Occipital lobe (tissue), 3 donors: ENCODE measurements at places on chromosomes 4 and X. TPM values are rescaled to one million over a fixed set of nuclear protein-coding genes. Genes with fewer than 3 reads are reported as not detected.

The CCDC120 gene
- total RNA-seq: 2.0 TPM

- no peak for DNase-seq
These were observed 39.9 kb downstream of the RAB40AL start for GRCh38 chrX:102976793-102977495.

DNA sequence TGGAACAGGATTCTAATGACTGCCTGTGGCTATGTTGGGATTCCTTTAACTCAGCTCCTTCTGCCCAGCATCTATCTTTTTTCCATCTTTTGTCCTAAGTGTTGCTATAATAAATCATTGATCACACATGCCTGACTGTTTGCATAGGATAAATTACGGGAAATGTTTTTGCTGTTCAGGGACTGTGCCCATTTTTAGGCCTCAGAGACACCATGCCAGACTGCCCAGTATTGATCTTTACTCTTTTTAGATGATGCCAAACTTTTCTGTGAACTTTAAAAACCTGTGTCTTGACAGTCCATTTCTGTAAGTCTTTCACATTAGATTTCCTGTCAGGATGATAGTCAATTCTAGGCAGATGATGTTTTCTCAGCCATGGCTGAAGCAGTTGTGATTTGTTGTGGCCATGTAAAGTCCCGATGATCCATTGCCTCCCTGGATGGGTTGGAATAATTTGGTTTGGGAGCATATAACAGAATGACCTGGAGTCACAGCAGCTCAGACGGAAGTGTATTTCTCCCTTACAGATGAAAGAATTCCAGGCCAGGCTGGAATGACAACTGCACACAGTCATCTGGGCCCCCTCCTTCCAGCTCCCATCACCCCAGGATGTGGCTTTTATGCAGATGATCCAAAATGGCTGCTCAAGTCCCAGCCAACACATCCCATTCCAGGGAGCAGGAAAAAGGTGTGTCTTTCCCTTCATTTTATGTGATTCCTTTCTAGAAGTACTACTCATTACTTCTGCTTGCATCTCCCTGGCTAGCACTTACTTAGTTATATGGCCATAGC lies 3.4 kb downstream of the HTT-AS start:
- no peak for DNase-seq

The FOXR2 gene
- total RNA-seq: not detected

DNA sequence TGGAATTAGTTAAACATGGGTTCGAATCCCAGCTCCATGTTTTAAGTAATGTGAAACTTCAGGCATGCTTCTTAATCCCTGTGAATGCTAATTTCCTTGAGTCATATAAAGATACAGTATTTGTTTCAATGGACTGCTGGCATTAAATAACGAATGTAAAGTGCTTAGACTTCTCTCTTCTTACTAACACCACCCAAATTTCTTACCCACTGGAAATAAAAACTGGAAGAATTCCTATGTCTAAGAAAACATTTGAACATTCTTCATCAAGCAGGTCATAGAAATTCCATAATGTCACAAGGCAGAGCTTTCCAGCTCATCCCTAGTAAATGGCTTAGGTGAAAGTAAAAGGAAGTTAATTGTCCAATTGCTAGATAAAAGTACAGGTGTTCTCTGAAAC lies 172.5 kb downstream of the ANK2 start:
- no peak for DNase-seq

DNA sequence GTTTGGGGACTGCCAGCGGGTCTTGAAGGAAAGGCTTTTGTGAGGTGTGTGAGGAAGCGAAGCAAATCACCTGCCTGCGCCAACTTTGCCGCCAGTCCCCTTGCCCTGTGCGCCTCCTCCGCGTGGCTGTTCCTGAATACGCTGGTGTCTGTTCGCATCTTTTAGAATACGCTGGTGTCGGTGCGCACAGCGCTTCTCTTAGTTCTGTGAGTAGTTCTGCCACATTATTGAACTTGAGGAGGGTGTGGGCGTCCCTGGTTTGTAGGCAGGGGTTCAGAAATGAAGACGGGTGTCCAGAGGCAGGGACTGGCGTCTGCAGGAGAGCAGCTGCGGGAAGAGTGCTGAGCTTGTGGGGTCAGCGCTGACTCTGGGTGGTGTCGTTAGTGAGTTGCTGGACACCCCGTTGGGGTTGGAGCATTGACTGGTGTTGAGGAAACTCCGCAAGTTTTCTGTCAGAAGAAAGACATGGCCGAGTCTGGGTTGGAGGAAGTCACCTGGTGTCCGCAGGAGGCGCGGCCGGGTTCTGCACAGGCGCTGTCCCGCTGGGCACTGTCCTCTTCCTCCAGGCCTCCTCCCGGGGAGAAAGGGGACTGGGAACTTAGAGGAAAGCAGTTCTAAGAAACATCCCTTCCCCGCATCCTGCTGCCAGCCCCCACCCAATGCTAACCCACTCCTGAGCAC lies 930 bp downstream of the ZNF718 start:
- peak; percentile 7 for DNase-seq

DNA sequence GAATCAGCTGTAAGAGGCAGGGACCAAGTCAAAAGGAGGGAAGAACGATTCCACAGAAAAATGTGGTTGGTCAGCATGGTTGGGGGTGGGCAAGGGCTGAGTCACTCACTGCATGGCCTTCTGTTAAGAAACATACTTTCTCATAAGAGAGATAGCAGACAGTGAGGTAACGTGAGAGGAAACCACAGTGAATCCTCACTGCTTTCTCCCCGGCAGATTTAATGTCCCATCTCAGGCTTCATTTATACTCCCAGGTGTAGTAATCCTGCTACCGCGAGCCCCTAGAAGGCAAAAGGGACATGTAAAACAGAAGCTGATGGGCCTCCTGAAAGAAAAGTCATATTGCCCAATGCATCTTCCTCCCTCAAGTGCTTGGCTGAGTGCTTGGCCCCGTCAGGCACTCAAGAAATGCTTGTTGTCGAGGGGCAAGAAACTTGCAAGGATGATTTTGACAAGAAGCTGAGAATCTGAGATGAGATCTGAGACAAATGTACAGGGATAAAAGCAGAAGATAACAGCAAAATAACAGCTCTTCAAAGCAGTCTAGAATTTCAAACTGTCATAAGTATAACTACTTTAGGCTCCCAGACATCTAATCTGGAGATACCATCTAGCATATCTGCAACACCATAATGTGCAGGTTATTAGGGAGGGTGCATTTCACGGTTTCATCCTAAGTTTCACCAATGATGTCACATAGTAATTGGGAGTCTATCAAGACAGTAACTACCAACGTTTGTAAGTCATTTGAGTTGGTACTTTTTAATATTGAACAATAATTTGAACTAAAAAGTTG lies 40.2 kb downstream of the SH3KBP1 start:
- no peak for DNase-seq

DNA sequence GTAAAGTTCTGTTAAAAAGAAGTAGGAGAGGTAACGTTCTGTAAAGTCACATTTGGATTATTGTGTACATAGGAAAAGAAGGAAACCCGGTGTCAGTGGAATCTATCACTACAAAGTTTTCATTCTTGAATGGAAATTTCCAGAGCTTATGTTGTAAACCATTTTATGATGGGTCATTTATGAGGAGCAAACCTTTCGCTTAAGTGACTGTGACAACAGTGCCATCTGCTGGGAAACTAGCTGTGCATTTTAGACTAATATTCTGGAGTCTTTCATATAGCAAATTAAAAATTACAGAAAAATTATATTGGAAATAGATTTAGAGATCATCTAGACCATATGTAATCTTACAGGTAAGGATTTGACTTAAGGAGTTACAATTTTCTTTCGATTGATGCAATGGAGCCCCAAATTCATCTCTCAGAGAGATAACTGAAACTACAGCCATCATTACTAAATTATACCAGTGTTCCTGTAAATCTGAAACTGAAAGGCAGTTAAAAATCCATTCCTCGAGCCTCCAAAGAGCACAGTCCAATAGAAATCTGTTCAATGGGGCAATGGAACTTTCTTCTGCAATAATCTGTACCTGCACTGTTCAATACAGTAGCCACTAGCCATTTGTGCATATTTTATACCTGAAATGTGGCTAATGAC lies 26.9 kb downstream of the ASB9 start:
- peak; percentile 1 for DNase-seq

DNA sequence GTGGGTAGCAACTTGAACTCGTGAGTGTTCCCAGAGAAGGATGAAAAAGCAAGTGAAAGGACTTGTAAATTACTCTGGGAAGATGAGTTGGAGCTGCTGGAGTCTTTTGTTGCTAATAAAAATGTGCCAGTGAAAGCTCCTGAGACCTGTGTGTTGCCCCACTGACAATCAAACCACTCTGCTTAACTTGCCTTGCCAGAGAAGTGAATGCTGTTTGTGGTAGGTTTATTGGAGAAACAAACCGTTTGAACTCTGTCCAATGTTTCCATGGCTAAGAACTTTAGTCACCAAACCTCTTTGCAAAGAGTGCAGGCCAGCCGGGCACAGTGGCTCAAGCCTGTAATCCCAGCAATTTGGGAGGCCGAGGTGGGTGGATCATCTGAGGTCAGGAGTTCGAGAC lies 586.9 kb downstream of the PCDH7 start:
- no peak for DNase-seq

DNA sequence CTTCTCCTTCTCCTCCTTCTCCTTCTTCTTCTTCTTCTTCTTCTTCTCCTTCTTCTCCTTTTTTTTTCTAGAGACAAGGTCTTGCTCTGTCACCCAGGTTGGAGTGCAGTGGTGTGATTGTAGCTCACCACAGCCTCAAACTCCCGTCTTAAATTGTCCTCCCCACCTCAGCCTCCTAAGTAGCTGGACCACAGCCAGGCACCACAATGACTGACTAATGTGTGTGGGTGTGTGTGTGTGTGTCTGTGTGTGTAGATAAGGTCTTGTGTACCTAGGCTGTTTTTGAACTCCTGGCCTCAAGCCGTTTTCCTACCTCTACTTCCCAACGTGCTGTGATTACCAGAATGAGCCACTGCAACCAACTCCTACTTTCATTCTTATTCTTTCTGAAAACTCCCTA lies 390.9 kb downstream of the ADAM29 start:
- no peak for DNase-seq

DNA sequence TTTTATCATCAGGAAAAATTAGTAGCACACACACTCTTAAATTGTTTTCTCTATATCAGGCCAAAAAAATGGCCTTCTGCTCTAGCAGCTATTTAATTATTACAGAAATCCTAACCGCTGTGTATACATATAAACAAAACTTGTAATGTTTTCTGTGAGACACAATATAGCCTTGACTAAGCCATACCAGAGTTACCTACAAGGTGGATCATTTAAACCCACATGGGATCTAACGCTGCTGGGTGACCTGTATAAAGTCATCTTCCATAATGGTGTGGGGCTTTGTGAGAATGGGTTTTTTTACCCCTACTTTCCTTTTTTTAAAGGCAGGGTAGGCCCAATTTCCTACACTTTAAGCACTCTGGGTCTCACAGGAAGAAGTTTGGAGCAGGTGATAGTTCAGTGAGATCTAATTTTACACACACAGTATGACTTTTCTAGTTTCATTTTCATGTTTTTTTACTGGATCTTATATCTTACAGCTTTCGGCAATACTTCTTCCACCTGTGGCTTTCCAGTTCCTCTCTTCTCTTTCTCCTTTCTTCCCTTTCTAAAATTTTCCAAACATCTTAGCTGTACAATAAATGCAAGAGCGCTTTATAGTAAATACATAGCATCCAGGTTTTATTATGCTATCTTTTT lies 66.9 kb upstream of the MMAA start:
- DNase-seq: no peak

The HSPA4L gene
- total RNA-seq: 10.9 TPM

DNA sequence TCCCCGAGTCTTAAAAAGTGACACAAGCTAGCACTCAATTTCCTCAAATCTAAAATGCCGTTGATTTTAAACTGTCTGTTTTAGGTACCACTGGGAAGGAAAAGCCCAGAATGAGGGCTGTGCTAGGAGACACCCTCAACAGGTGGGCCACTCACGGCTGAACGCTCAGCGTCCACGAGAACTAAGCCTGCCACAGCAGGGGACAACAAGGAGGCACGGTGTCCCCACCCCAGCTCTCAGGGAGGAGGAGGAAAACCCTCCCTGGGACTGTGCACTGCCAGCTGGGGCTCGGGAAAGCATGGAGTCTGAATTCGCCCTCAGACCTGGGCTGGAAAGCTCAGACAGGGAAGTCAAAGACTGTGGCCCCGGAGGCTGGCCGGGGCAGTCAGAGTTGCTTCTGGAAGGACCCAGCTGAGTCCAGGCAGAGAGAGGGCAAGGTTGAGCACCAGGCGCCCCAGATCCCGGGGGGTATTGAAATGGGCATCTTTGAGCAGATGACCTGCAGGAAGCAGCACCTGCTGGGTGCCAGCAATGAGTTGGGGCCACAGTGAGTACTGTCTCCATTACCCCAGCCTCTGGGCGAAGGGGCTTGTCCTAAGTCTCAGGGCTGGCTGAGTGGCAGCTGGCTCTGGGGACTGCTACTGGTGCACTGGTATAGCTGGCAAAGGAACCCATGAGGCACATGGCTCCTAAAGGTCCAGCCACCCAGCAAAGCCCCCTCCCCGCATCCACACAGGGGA lies 769 bp upstream of the CPZ start:
- DNase-seq: no peak

DNA sequence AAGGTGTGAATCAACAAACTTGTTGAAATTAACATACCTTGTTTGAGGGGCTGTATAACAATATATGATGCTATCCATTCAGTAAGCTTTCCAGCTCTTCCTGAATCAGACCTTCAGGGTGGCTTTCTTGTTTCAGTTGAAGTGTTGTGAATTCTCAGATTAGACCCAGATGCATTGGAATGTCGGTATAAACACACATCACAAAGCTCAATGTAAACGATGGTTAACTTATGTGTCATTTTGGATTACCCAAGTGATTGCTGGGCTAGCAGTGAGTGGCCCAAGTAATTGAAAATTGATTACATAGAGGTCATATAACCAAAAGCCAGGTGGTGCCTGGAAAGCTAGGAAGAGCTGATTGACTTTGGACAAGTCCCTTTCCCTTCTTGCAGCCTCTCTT lies 115.0 kb downstream of the SHROOM4 start:
- no peak for DNase-seq

DNA sequence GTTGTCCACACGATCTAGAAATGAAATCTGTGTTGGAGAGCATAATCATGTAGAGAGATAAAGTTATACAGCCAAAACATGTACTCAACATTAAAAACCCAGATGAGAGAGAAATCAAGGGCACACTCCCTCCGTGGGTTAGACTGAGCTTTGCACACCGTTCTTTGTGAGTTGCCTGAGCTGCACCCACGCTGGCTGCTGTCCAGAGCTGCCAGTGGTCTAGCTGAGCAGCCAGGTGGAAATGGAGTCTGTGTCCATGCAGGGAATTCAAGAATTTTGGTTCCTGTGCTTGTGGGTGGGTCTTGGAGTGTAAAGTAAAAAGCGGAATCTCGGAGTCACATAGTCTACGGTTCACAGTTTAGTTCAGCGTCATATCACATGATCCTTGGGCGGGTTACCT lies 84.6 kb downstream of the GPR143 start:
- DNase-seq: no peak

DNA sequence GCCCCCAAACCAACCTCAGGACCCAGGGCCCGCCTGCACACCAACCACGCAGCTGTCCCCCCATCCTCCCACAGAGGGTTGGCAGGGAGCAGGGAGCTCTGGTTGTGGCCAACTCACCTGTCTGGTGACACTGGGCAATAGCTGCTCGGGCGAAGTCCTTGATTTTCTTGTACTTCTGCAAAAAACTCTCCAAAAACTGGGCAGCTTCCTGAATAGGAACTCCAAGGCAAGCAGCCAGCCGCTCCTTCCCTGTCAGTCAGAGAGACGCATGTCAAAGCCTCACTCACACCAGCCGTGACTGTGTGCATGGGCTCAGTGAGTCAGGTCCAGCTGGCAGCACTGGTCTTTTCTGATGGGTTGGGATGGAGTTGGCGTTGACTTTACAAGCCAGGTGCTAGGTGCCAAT lies 26.4 kb downstream of the NAT8L start:
- no peak for DNase-seq

GRCh38 chr4:168643111-168643795 lies 146.4 kb downstream of the PALLD start:
- no peak for DNase-seq

The TSPAN7 gene
- 47.1 TPM for total RNA-seq

The LNX1 gene
- total RNA-seq: 52.9 TPM

The CTAG1B gene
- total RNA-seq: not detected
